ENCODE measurements at places on chromosomes 5 and 9.
A peak's percentile ranks its signal among the peaks of the same experiment; 100 is the strongest.

DNA sequence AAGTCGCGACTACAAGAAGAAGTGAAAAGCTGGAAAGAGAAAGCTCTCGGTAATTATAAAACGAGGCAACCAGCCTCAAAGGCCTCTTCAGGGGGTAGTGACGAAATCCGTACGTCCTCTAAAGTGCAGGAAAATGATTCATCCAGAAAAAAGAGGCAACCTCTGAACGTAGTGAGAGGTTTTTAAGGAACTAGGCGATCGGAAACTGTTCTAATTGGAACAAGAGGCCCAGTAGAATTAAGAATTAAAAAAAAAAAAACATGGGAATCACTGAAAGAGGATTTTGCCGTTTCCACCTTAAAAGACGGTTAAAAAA lies 1.0 kb downstream of the CSNK1A1 start:
- peaks cover 22% of the 10 kb centered on the region for H3K4me1 ChIP-seq
- H3K4me3 ChIP-seq: peak overlapping the region; percentile 96
- H3K36me3 ChIP-seq: peaks cover 21% of the 10 kb centered on the region
- H3K27ac ChIP-seq: peak overlapping the region; percentile 98
- H3K27me3 ChIP-seq: no peaks in the 10 kb centered on the region

DNA sequence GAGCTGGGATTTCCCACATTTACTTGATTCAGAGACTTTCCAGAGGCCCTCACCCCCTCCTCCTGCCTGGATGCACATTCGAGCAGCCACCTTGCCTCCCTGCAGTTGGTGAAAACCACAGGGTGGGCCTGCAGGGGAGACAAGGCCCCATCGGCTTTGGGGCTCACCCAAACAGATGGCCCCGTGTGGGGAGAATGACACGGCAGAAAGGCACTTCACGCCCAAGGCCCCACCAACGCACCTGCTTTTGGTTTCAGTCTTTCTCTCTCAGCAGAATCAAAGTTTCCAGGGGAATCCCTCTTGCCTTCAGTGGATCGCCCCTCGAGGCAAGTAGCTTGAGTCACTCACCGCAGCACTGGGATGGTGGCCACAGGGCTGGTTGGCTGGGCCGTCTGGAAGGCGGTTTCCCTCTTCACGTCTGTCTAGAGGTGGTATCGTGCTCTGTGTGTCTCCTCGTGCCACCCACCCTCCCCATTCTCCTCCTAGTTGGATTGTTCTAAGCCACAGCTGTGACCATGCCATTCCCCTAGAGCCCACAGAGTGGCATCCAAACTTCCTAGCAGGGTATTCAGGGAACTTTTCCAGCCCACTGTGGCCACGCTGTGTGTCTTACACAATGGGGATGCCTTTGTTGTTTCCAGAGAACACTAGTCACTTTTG lies 31.8 kb downstream of the SEC61B start:
- H3K36me3 ChIP-seq: no peaks in the 10 kb centered on the region
- H3K27me3 ChIP-seq: peaks cover 3% of the 10 kb centered on the region
- no peak overlapping the region for H3K27ac ChIP-seq
- DNase-seq: no peak
- no peaks in the 10 kb centered on the region for H3K4me1 ChIP-seq
- H3K4me3 ChIP-seq: no peak overlapping the region

DNA sequence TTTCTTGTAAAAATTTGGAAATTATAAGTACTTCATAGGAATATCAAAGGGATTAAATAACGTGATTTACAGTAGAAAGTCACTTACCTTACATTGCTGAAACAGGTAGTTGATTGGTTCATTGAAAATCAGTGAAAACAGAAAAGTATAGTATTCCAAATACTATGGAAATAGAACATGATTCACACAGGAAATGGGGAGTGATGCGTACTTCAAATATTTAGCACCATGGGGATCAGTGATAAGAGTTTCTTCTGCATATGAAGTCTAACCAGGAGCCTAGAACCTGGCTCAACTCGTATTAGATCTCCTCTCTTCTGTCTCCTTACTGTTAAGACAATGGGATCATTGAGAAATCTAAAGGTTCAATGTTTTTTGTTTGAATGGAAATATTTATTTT lies 133.3 kb downstream of the FAM174A start:
- H3K27ac ChIP-seq: no peak overlapping the region
- no peak overlapping the region for H3K4me3 ChIP-seq
- no peaks in the 10 kb centered on the region for H3K36me3 ChIP-seq

DNA sequence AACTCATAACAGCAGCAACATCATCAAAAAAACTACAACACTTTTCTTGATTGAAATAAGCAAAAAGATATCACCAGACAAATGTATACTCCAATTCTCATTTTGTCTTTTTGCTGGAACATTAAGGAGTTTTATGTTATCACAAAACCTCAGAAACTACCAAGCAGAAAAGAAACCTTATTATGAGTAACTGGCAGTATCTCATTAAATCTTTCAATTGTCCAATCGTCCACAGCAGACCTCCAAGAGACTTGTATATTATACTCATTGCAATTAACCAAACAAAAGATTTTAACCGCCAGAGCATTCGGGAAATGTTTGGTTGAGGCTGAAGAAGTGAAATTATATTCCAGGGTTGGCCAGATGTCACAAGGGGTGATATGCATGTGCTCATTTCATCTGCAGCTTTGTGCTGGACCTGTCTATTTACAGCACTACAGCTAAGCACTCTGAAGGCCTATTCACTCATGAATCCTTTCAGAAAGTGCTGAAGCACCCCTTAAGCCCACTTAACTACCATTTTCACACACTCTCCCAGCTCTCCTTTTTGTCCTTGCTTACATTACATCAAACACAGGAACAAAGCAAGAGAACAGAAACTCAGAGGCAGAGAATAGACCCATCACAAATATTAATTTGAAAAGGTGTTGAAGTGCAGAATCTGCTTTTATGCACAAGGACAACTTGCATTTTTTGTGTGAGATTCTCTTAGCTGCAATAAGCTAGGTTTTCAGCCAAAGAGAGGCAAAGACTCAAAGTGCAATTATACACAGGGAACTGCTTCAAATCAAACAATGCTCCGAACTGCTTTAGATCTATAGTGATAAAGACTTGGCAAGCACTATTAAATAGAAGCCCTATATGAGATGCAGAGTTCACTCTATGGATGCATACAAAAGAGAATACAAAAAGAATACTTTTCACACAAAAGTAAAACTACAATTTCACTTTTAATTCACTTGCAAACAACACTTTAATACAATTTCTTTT lies 150.4 kb upstream of the POU5F2 start:
- peaks cover 34% of the 10 kb centered on the region for H3K4me1 ChIP-seq
- no peaks in the 10 kb centered on the region for H3K27me3 ChIP-seq
- no peak for DNase-seq
- no peak overlapping the region for H3K27ac ChIP-seq
- H3K36me3 ChIP-seq: no peaks in the 10 kb centered on the region
- no peak overlapping the region for H3K4me3 ChIP-seq

- no peaks in the 10 kb centered on the region for H3K27me3 ChIP-seq
- no peak for DNase-seq
- H3K4me1 ChIP-seq: no peaks in the 10 kb centered on the region
- peaks cover 8% of the 10 kb centered on the region for H3K36me3 ChIP-seq
- H3K27ac ChIP-seq: no peak overlapping the region
Measured at GRCh38 chr9:656926-657568, 184.4 kb upstream of the DMRT1 start.

GRCh38 chr5:116237917-116238500 lies 153.2 kb downstream of the COMMD10 start:
- no peaks in the 10 kb centered on the region for H3K36me3 ChIP-seq
- H3K4me1 ChIP-seq: no peaks in the 10 kb centered on the region
- DNase-seq: no peak
- no peaks in the 10 kb centered on the region for H3K27me3 ChIP-seq

DNA sequence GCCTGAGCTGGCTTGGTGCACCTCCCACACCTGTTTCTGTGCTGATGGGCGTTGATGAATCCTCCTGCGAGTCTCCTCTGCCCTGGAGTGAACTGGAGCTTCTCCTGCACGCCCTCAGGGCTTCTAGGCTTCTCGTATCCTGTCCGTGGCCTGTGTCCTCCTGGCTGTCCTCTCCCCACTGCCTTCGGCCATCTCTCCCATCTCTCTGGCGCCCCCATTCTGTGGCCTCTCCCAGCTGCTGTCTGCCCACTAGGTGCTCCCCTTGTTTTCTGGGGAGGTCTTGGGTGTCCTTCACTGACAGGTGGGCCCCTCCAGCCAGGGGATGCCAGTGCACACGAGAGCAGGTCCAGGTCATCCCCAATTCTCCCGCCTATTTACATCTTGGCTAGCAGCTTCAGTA lies 28.8 kb downstream of the AHRR start:
- no peak for DNase-seq
- H3K4me3 ChIP-seq: no peak overlapping the region
- no peak overlapping the region for H3K27ac ChIP-seq
- no peaks in the 10 kb centered on the region for H3K4me1 ChIP-seq
- peaks cover 24% of the 10 kb centered on the region for H3K27me3 ChIP-seq

- H3K4me3 ChIP-seq: no peak overlapping the region
- H3K4me1 ChIP-seq: peaks cover 9% of the 10 kb centered on the region
- DNase-seq: no peak
- no peaks in the 10 kb centered on the region for H3K36me3 ChIP-seq
- no peak overlapping the region for H3K27ac ChIP-seq
- H3K27me3 ChIP-seq: no peaks in the 10 kb centered on the region
Measured at GRCh38 chr9:113227436-113227835, 6.1 kb downstream of the SLC31A1 start.

DNA sequence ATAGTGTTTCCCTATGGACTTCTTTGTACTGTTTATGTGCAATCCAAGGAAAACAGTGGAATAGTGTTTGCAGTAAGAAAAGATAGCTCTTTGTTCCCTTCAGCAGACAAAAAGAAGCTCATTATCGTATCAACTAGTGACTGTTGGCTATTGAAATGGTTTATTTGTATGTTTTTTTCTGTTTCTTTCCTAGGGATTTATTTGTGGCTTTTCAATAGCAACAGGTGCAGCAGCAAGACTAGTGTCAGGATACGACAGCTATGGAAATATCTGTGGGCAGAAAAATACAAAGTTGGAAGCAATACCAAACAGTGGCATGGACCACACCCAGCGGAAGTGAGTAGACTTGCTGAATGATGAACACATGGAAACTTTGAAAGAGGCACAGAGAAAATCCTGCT lies 65.1 kb downstream of the SLC44A1 start:
- H3K4me1 ChIP-seq: peaks cover 35% of the 10 kb centered on the region
- DNase-seq: no peak
- H3K27me3 ChIP-seq: no peaks in the 10 kb centered on the region
- peaks cover 5% of the 10 kb centered on the region for H3K36me3 ChIP-seq
- H3K27ac ChIP-seq: no peak overlapping the region

DNA sequence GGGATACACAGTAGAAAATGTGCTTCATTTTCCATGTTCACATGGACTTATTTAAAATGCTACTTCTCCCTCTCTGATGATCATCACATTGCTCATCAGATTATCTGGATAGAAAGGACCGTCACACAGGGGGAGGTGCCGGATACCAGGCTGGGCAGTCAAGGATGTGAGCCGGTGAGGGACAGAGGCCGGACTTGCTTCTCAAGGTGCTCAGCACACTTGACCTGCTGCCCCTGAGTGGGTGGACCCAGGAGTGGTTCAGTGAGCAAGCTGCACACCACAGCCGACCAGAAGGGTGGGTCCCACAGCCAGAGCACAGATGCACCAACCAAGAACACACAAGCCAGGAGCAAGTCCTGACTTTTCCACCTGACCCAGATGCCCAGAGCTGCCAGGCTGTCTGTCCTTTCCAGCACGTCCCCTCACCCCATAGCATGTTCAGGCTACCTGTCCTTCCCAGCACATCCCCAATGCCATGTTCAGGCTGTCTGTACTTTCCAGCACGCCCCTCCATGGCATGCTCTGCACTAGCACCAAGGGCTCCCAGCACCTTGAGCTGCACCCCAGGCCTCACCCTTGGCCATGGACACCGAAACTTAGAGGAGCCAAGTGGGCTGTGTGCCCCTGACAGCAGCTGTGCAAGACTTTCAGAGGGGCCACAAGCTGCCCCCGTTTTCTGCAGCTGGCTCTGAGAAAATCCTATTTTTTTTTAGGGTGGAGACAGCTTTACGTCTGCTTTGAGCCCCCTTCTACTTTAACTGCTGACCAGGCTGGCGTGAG lies 77.8 kb downstream of the SECISBP2 start:
- no peak overlapping the region for H3K4me3 ChIP-seq
- peaks cover 7% of the 10 kb centered on the region for H3K36me3 ChIP-seq
- no peak overlapping the region for H3K27ac ChIP-seq
- no peaks in the 10 kb centered on the region for H3K27me3 ChIP-seq

- H3K36me3 ChIP-seq: peaks cover 2% of the 10 kb centered on the region
- H3K4me1 ChIP-seq: peaks cover 5% of the 10 kb centered on the region
- DNase-seq: no peak
- peak overlapping the region; percentile 56 for H3K4me3 ChIP-seq
- H3K27ac ChIP-seq: no peak overlapping the region
Measured at GRCh38 chr9:77649109-77649812, 1.1 kb upstream of the GNA14 start.

DNA sequence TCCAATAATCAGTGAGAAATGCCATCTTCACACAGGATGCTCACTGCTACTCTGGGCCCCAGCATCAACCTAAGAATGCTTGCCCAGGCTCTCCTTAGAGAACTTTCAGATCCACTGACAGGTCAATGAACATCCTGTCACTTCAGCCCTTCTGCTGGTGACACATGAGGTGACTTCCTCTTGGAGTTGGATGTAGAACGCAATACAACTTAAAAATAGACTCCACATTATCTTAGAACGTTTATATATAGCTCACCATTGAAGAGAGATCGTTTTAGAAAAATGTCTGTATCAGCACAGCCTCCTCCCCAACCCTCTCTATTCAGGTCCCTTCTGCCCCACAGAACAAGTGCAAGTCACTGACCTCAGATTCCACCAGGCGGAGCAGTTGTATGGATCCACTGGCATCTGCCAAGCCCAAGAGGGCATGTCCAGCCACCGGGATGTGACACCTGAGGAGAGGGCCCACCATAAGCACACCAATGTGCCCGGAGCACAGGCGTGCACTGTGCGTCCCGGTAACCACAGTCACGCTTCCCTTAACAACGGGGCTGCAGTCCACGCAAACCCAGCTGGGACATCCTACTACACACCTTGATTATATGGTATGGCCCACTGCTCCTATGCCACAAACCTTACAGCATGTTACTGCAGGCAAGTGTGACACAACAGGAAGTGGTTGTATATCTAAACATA lies 2.9 kb downstream of the DPH7 start:
- H3K36me3 ChIP-seq: peaks cover 3% of the 10 kb centered on the region
- no peak overlapping the region for H3K4me3 ChIP-seq
- H3K4me1 ChIP-seq: peaks cover 10% of the 10 kb centered on the region
- no peak overlapping the region for H3K27ac ChIP-seq
- DNase-seq: no peak

DNA sequence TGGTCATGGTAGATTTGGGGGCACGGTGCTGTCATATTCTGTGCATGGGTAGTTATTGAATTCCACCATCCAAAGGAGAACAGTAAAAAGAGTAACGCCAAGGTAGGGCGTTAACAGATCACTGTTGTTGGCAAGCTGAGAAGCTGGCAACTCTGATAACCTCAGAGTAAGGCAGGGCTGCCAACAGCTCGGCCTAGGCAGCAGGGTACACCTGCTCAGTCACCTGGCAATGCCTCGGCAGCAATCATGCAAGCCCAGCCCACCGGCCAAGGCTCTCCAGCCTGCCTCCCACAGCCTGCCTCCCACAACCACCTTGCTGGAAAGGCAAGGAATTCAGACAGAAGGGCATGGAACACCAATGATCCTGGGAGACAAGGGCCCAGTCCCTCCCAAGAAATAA lies 63.9 kb downstream of the KLHL3 start:
- H3K27me3 ChIP-seq: no peaks in the 10 kb centered on the region
- H3K4me1 ChIP-seq: peaks cover 6% of the 10 kb centered on the region
- no peak overlapping the region for H3K27ac ChIP-seq
- no peak overlapping the region for H3K4me3 ChIP-seq

- H3K4me3 ChIP-seq: no peak overlapping the region
- H3K27ac ChIP-seq: no peak overlapping the region
- no peaks in the 10 kb centered on the region for H3K4me1 ChIP-seq
- H3K36me3 ChIP-seq: no peaks in the 10 kb centered on the region
- no peaks in the 10 kb centered on the region for H3K27me3 ChIP-seq
Measured at GRCh38 chr5:57277085-57277484, 103.2 kb downstream of the GPBP1 start.

Measured in progenitor cell of endocrine pancreas (in vitro differentiated cells).